ENCODE measurements at places on chromosomes 4 and X. TPM values are rescaled to one million over a fixed set of nuclear protein-coding genes. Genes with fewer than 3 reads are reported as not detected.
A peak's percentile ranks its signal among the peaks of the same experiment; 100 is the strongest.

- no peak for DNase-seq
Measured at GRCh38 chr4:81963015-81963762, 410.6 kb downstream of the HNRNPD start.

GRCh38 chr4:166144607-166145006, 271.6 kb downstream of the TLL1 start:
- DNase-seq = no peak

DNA sequence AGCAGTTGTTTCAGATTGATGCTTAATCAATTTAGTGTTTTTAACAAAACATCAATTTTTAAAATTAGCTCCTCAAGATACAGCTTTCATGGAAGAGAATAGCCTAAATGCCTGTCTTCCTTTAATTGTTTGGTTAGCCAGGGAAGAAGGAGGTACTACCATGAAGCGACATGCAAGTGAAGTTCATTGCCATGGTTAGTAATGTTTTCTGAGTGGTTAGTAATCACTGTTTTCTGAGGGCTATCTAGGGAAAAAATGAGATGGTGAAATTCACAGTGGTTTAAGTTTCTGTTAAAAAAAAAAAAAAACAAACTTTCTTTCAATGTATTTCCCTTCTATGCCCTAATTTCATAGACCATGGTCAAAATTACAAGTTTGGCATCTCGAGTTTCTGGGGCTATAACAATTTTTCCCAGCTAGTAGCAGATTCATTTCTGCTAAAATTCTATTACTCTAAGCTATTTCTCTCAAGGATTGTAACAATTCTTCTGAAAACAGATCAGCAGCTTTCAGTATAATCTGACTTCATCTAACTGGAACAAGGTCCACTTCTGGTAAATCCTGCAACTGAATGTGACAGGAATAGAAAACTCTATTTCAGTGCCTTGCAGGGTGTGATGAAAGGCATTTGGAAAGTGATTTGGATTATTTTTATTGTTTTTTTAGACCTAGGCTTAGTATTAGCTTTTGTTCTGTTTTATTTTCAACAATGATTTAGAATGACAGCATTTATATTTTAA, 157.0 kb downstream of the PCDH18 start:
- no peak for DNase-seq

DNA sequence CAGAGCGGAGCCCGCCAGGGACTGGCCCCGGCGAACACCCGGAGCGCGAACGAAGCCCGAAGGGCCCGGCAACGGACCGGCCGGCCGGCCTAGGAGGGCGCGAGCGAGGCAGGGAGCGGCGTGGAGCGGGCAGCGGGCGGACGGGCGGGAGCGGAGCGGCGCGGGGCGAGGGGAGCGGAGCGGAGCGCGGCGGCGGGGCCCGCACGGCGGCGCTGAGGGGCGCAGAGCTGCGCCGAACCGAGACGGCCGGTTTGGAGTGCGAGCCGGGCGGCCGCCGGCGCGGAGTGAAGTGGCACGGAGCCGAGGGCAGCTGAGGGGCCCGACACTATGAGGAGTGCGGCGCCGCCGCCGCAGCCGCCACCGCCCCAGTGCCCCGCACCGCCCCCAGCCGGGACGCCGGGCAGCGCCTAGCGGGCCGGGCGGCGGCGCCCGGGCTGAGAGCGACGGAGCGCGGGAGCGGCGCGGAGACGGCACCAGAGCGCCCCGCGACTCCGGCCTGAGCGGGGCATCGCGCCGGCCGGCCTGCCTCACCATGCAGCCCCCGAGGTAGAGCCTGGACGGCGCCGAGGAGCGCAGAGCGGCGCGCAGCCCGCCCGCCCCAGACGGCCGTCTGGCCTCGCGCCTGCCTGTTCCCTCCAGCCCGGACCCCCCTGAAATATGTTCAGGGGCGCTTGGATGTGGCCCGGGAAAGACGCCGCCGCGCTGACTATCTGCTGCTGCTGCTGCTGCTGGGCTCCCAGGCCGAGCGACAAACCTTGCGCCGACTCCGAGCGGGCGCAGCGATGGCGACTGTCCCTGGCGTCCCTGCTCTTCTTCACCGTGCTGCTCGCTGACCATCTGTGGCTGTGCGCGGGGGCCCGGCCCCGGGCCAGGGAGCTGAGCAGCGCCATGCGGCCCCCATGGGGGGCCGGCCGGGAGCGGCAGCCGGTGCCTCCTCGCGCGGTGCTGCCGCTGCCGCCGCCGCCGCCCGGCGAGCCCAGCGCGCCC, 793 bp downstream of the NALF2 start:
- DNase-seq = no peak

GRCh38 chr4:1599026-1599481, 85.1 kb downstream of the FAM53A start:
- DNase-seq = no peak

PTTG2 gene
- total RNA-seq = not detected

DNA sequence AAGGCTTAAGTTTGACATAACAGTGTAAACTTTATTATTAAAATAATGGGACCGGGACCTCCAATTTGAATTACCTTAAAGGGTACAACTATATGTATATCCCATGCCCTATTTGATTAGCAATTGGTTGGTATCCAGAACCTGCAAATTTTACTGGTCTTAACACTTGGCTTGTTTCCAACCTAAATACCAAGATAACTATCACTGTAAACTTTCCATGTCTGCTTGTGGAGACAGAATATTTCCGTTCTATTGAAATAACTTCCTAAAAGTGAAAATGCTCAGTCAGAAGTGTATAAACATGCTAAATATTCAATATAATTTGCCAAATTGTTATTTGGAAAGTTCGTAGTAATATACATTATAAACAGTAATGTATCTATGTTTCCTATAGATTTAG, 154.0 kb downstream of the TMEM47 start:
- no peak for DNase-seq

STATH gene
- not detected for total RNA-seq

DNA sequence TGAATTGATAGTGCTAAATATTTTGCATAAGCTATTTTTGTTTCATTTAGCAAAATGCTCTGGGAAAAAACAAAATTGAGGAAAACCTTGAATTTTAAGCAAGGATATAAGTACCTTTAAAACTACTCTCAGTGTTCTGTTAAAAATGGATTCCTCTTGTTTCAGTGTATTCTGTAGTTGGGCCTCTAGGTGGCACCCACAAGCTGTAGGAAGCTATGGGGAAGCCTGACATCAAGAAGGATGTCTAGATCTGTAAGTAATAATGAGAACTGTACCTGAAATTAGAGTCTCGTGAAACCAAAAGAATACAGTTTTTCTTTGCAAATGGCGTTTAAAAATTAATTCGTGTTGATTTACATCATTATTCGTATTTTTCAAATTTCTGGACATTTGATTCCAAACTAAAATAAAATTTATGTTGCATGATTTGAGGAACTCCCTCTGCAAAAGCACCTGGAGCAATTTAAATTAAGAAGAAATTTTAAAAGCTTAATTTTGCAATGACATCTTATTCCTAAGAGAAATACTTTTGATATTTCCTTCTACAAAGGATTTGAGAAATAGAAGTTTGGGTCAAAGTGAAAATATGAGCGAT, 51.2 kb downstream of the TMPRSS11E start:
- peak; percentile 9 for DNase-seq

- DNase-seq = no peak
Measured at GRCh38 chrX:129981752-129982299, 609 bp upstream of the BCORL1 start.

DNA sequence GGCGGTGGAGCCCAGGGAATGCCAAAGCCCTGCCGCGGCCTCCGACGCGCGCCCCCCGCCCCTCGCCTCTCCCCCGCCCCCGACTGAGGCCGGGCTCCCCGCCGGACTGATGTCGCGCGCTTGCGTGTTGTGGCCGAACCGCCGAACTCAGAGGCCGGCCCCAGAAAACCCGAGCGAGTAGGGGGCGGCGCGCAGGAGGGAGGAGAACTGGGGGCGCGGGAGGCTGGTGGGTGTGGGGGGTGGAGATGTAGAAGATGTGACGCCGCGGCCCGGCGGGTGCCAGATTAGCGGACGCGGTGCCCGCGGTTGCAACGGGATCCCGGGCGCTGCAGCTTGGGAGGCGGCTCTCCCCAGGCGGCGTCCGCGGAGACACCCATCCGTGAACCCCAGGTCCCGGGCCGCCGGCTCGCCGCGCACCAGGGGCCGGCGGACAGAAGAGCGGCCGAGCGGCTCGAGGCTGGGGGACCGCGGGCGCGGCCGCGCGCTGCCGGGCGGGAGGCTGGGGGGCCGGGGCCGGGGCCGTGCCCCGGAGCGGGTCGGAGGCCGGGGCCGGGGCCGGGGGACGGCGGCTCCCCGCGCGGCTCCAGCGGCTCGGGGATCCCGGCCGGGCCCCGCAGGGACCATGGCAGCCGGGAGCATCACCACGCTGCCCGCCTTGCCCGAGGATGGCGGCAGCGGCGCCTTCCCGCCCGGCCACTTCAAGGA, at the start of gene FGF2:
FGF2 (plus strand) TSS at position 279 of the 705 bp plus-strand sequence; CDS start at position 623, 344 bp downstream.
- peak; percentile 69 for DNase-seq

L1CAM gene
- 101 TPM for total RNA-seq
